ENCODE measurements at places on chromosomes 3 and 15.

DNA sequence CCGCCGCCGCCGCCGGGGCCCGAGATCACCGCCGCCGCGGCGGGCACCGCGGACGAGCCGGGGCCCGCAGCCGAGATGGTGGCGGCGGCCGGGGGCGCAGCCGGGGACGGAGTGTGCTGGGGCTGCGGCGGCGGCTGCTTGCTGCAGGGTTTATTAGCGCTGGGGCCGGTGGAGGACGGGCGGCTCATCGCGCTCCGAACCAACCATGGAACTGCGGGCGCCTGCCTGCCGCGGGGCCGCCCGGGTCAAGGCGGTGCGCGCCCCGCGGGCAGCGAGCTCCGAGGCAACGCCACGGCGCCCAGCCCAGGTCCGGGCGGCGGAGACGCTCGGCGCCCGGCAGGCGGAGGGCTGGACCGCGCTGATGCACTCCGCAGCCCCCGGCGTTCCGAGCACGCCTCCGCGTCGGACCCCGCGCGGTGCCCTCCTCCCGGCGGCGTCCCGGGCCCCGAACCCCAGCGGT lies 277 bp downstream of the SIAH2 start:
- no peak for DNase-seq

DNA sequence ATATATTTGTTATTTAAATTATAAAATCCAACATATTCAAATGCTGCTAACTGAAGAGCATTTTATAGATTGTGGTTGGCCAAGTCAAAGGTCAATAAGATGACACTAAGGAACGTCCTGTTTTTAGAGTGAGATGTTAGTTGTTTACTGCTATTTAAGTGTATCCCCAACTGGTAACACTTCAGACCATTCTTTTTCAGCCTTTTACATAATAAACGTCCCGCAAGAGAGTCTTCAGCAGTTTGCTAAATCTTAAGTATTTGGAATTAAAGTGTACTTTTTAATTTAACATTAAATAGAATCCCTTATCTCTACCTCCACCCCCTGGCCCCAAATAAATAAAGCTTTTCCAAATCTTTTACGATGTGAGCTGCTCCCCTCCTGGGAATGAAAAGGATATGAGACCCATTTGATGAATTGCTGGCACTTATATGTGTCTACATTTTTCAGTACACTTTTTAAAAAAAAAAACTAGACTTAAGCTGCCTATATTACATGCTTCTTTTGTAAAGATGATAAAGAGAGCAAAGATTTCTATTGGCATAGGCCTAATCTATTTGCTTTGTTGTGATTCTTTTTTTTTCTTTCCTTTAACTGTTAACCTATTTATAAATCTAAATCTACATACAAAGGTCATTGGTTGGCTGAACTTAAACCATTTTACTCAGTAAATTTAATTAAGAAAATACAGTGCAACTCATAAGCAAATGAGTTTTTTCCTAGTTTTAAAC lies 101.8 kb upstream of the SKOR1 start:
- DNase-seq: no peak

GRCh38 chr3:143529018-143529478 lies 319.2 kb downstream of the SLC9A9 start:
- no peak for DNase-seq

- DNase-seq: no peak
Observed at GRCh38 chr3:155093261-155093660, 13.1 kb downstream of the MME start.

- DNase-seq: no peak
Observed at GRCh38 chr15:28963711-28964081, 77.9 kb downstream of the APBA2 start.

DNA sequence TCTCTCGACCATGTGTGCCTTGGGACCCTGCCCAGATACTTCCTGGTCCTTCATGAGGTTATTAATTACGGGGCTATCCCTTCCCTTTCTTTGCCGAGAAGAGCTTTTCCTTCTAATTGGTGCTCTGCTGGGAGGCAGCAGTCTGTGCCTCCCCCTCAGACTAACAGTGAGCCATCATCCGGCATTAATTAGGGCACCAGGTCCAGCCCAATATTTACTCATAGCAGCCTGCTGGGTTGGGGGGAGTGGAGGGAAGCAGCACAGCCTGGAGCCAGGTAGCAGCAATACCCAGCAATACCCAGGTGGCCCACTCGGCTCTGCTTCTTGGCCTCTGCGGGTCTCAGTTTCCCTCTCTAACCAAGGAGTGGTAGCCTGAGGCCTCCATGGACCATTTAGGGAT lies 20.1 kb downstream of the CACNA2D2 start:
- no peak for DNase-seq

- DNase-seq: no peak
Observed at GRCh38 chr3:44206862-44207652, 34.6 kb upstream of the TOPAZ1 start.

DNA sequence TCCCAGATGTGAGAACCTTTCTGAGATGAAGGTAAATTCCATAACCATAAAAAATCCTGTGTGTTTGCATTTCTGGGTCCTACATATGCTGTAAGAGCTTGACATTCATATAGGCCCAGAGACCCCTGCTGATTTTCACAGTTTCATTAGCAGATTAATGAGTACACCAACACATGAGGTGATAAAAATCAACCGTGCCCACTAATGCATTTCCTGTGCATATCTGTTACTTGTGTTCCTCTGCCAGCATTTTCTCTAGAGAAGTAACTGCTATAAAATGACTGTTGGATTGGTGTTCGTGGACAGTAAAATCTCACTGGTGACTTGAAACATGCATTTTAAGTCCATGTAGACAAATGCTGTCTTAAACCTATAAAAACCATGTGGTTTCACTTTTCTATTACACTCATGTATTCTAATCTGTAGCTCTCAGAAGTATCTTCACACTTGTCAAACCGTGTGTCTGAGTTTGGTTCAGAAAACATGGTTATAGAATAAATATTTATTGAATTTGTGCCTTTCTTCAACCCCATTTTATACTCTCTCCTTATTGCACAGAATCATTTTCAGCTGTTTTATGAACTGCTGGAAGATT lies 14.6 kb downstream of the MAP2K5 start:
- no peak for DNase-seq

DNA sequence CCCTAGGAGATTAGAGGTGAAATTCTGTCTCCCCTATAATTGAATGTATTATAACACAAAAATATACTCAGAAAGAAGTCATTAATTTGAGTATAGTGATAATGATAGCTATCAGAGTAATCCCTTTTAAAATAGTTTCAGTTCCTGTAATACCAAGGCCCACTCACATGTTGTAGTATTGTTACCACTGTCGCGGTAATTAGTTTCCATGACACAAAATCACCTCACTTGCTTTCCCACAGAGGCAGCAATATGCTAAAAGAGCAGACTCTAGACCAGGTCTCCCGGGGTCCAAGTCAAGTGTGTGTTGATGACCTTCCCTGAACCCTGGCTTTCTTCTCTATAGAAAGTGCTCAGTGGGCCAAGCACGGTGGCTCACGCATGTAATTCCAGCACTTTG lies 39.5 kb upstream of the NSMCE3 start:
- DNase-seq: no peak

DNA sequence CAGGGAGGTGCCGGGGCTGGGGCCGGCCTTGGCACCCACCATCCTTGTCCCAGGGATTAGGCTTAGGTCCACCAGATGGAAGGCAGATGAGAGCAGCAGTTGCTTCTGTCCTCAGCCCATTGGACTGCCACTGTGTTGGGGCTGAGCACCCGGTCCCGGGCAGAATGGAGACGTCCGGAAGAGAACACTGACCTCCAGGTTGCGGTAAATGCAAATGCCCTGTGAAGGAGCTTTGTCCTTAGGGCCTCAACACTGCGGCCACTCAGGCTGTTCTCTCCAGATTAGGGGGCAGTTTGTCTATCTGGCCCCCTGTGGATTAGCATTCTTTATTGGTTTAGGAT lies at the start of gene SERINC4:
SERINC4 (minus strand) TSS at position 276 of the 341 bp plus-strand sequence; CDS start at position 42, 234 bp downstream.
- DNase-seq: no peak

DNA sequence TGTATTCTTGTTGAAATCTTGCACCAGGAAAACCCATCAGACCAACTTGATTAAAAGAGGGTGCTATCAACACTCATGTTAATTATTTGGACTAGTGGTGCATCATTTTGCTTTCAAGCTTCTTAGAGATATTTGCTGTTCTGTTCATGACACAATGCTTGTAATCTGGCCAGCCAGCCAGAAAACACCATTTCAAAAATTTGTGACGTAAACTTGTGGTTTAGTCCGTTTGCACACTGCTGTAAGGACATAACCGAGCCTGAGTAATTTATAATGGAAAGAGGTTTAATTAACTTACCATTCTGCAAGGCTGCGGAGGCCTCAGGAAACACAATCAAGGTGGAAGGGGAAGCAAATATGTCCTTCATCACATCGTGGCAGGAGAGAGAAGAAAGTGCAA lies 374.3 kb upstream of the TGFBR2 start:
- no peak for DNase-seq

- no peak for DNase-seq
Observed at GRCh38 chr15:39022532-39023305, 458.1 kb upstream of the RASGRP1 start.

- DNase-seq: no peak
Observed at GRCh38 chr3:53525765-53526703, 31.6 kb downstream of the CACNA1D start.

DNA sequence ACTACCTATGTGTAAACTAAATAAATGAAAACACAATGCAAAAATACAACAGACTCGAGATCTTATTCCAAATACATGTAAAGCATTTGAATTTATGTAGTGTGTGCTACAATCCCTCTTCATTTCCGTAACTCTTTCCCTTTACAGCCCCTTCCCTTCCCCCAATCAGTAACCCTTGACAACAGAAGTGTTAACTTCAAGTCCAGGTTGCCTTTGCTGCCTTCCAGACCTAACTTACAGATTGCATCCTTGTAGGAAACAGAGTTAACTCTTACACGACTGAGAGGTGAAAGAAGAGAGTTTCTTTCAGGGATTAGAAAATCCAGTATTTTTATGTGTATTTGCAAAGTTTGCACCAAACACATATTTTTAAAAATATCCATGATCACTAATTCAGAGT lies 1.4 kb upstream of the ROBO1 start:
- DNase-seq: no peak

DNA sequence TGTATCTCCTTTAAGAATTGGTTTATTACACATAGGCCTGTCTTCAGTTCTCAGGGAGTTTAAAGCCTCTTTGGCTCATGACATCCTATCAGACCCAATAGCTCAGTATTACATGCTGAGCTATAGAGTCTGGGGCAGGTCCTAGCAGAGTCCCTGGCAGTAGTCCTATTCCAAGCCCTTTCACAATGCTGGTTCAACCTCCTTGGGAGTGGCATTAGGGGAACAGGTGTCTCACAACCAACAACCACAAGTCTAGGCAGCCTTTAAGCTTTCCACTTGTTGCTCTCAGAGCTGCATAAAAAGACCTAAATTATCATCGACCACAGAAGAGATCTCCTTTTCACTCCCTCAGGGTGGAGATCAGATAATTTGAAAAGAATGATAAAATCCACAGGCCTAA lies 22.8 kb upstream of the C2CD4B start:
- no peak for DNase-seq

- DNase-seq: no peak
Observed at GRCh38 chr15:70569714-70570231, 193.6 kb downstream of the UACA start.

DNA sequence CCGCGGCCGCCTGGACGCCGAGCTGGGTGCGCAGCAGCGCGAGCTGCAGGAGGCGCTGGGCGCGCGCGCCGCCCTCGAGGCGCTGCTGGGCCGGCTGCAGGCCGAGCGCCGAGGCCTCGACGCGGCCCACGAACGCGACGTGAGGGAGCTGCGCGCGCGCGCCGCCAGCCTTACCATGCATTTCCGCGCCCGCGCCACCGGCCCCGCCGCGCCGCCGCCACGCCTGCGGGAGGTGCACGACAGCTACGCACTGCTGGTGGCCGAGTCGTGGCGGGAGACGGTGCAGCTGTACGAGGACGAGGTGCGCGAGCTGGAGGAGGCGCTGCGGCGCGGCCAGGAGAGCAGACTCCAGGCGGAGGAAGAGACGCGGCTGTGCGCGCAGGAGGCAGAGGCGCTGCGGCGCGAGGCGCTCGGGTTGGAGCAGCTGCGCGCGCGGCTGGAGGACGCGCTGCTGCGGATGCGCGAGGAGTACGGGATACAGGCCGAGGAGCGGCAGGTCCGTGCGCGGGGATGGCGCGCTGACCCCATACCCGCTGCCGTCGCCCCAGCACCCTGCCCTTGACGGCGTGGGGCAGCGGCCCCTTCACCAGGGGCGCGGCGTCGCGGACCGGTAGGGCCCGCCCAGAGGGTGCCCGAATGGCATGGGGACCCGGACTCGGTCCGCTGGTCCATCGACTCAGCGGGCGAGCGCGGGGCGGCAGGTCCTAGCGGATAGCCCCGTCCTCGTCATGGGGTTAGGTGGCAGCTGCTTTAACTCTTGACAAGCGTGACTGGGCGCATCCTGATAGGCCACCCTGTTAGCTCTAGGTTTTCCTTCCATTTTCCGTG lies 848 bp downstream of the SYNM start:
- DNase-seq: peak; percentile 39

- peak; percentile 52 for DNase-seq
Observed at GRCh38 chr15:40873694-40874561, at the start of gene RHOV. Gene RHOV (minus strand): TSS chr15:40874234. CDS start chr15:40874139, 95 bp downstream.

DNA sequence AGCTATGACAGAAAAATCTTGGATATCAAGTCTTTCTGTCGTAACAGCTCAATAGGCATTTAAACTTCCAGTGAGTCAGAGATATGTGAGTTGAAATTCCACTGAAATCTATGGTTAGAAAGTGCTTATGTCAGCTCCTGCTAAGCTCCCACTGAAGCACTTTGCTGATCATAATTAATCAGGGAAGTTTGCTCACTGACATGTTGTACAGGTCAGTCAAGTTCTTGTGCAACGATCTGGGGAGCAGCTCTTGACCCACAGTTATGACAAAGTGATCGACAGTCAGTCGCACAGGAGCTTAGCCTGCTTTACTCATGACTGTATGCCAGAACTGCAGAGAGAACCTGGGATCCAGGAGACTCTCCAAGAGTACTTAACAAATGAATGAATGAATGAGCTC lies 453.5 kb downstream of the SOX2 start:
- DNase-seq: no peak

DNA sequence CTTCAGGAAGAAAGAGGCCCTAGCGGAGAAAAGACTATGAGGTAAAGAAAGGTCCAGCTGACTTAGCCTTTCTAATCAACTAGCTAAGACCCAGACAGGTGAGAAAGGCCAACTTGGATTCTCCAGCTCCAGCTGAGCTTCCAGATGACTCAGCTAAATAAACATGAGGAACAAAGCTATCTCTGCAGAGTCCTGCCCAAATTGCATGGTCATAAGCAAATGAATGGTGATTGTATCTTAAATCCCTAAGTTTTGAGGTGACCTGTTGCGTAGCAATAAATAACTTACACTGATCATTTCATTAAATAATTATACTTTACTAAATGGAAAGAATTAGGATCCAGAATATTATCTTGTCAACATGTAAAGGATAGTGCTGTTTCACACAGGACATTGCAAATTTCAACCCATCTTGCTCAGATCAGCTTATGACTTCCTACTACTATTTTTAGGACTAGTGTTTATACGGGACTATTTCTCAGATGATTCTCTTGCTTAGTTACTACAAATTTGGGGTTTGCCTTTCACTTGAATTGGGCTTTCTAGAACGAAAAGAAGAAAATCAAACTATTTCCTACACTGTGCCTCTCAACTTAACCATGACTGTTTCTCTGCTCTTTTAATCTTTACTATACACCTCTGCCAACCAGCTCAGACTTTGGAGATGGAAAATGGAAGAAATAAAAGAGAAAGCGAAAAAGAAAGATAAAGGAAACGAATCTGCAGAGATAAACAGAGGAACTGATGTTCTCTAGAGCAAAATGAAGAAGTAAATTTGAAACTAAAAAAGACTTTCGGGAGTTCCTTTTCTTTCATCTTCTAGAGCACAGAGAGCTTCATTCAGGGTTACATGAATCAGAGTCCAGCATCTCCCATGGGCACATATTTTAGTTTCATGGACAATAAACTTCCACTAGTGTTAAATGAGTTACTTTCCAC lies 6.6 kb upstream of the ADGRG7 start:
- no peak for DNase-seq
